ENCODE measurements at places on chromosomes 2 and 18. TPM values are rescaled to one million over a fixed set of nuclear protein-coding genes. Genes with fewer than 3 reads are reported as not detected.
A peak's percentile ranks its signal among the peaks of the same experiment; 100 is the strongest.

GRCh38 chr2:161982548-161983330 lies 91.3 kb downstream of the DPP4 start:
- H3K4me1 ChIP-seq = no peaks in the 10 kb centered on the region
- no peak overlapping the region for H3K27ac ChIP-seq
- H3K27me3 ChIP-seq = no peaks in the 10 kb centered on the region
- H3K36me3 ChIP-seq = no peaks in the 10 kb centered on the region
- H3K4me3 ChIP-seq = no peak overlapping the region

Gene TMEFF2
- 0.29 TPM for total RNA-seq

Gene UGT1A4
- total RNA-seq = 7.2 TPM

DNA sequence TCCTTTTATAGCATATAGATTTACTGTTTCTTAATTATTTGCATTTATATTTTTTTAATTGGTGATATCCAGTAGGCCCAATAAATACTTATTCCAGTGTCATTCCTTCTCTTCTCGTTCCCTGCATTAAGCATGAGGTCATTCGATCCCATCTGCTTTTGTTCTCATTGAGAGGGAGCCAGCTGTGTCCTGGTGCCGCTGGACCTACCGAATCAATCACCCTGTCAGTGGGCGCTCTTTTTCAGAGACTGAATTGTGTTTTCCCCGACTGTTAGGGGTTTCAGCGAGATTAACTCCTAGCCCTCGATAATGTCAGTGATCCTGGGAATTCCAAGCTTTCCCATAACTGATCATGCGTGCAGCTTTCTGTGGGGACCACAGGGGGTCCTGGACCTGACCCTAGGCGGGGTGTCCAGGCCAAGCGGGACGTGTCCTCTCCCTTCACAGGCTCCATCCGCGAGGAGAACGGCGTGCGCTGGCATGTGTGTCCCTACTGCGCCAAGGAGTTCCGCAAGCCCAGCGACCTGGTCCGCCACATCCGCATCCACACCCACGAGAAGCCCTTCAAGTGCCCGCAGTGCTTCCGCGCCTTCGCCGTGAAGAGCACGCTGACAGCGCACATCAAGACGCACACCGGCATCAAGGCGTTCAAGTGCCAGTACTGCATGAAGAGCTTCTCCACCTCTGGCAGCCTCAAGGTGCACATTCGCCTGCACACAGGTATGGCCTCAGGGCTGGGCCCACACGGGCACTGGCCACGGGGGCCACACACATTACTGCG lies 72.4 kb downstream of the ZNF236 start:
- no peak for DNase-seq
- no peaks in the 10 kb centered on the region for H3K27me3 ChIP-seq
- H3K4me3 ChIP-seq = no peak overlapping the region
- no peak overlapping the region for H3K27ac ChIP-seq

Gene CELF4
- 1.2 TPM for total RNA-seq

GRCh38 chr18:53799134-53799533 lies 425.3 kb downstream of the MBD2 start:
- no peak overlapping the region for H3K4me3 ChIP-seq
- H3K36me3 ChIP-seq = no peaks in the 10 kb centered on the region
- H3K4me1 ChIP-seq = no peaks in the 10 kb centered on the region
- no peak for DNase-seq
- H3K27ac ChIP-seq = no peak overlapping the region

Gene REG3G
- total RNA-seq = not detected

Gene NOL4
- not detected for total RNA-seq

DNA sequence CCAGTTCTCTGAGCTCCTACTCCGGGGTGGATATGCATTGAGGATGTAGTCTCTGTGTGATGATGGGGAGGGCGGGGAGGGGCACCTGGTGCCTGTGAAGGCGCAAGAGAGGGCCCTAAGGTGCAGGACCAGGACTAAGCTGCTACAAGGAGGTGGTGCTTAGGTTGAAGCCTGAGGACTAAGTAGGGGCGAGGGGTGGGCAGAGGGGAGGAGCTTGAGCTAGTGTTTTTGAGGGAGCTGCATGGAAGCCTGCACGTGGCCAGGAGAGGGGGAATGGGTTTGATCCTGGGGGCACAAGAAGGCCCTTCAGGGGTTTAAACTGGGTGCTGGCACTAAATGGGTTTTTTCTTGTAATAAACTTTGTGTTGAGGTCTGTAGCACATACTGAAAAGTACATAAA lies 105.0 kb downstream of the UGGT1 start:
- peak; percentile 37 for DNase-seq
- no peaks in the 10 kb centered on the region for H3K27me3 ChIP-seq
- peak overlapping the region; percentile 53 for H3K27ac ChIP-seq

Gene RAB6C
- not detected for total RNA-seq

Gene DYNAP
- not detected for total RNA-seq

DNA sequence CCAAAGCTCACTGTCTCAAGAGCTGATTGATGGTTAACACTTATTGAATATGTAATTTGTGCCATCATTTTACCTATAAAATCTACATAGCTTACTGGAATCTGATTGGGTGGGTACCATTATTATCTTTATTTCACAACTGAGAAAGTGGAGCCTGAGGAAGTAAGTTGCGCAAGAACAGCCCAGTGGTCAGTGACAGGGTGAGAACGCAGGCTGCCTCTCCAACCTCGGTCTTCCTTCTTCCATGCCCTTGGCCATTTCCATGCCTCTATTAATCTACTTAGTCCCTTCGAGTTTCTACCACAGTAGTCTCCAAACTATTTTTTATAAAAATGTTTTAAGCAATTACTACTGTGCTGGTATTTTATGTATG lies 390.9 kb upstream of the VWC2L start:
- H3K4me3 ChIP-seq = no peak overlapping the region
- no peak for DNase-seq
- H3K27me3 ChIP-seq = no peaks in the 10 kb centered on the region
- no peak overlapping the region for H3K27ac ChIP-seq

Gene NETO1
- not detected for total RNA-seq

Gene ASB18
- total RNA-seq = not detected

DNA sequence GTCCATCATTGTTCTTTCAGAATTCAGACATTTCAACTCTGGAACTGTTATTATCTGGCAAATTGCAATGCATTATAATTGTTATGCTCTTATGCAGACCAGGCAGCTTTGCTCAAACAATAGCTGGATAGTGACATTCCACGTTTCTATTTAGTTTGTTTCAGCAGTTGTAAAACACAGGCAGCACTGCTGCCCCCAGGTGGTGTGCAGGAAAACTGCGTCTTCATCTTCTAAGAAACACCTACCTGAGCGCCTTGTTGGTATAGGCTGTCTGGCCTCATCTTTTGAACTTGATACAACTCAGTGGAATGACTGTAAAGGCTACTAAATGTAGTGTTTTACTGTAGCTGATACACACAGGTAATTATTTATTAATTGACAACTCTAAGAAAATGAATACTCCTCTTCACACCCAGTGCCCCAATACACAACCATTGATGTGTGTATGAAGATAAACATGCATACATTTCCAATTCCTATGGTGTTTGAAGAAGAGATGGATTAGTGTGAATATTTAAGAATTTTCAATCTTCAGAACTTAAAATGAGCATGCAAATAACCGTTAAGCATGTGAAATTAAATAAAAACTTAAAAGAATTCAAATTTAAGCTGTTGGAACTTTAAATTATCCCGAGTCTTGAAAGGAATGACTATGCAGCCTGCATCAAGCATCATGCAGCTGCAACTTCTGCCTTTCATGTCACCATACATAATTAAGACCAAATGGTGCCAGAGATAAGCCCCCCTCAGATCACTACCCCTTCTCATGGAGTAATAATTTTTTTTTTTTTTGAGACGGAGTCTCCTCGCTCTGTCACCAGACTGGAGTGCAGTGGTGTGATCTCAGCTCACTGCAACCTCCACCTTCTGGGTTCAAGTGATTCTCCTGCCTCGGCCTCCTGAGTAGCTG lies 85.6 kb downstream of the CD8B2 start:
- H3K27me3 ChIP-seq = no peaks in the 10 kb centered on the region
- H3K27ac ChIP-seq = no peak overlapping the region

GRCh38 chr18:62999392-62999791 lies 284.1 kb downstream of the PHLPP1 start:
- H3K27ac ChIP-seq = no peak overlapping the region
- no peaks in the 10 kb centered on the region for H3K27me3 ChIP-seq
- DNase-seq = no peak
- H3K36me3 ChIP-seq = no peaks in the 10 kb centered on the region

- no peak overlapping the region for H3K4me3 ChIP-seq
- peak overlapping the region; percentile 66 for H3K27ac ChIP-seq
- peaks cover 72% of the 10 kb centered on the region for H3K4me1 ChIP-seq
- no peaks in the 10 kb centered on the region for H3K27me3 ChIP-seq
These were observed 18.2 kb upstream of the MGAT5 start for GRCh38 chr2:134235510-134236144.

Gene NCKAP5
- total RNA-seq = 8.0 TPM

DNA sequence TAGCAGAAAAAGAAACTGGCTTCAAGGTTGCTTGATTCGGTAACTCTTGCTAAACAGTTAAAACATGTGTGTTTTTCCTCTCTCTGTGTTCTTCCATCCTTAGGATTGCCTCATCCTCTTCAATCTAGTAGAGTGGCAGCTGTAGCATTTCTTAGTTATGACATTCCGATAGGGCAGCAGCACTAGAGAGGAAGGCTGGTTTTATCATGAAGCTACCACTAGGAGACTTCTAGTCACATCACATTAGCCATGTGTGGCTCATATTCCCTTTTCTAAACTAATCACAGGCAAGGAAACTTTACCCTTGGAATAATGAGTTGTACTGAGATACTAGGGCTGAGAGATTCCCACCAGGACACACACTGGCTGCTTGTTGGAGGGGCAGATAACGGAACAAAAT lies 187.6 kb downstream of the DOK6 start:
- H3K4me1 ChIP-seq = no peaks in the 10 kb centered on the region
- no peak overlapping the region for H3K4me3 ChIP-seq
- no peak for DNase-seq
- H3K27me3 ChIP-seq = no peaks in the 10 kb centered on the region
- no peaks in the 10 kb centered on the region for H3K36me3 ChIP-seq
- H3K27ac ChIP-seq = no peak overlapping the region

- H3K36me3 ChIP-seq = no peaks in the 10 kb centered on the region
- peaks cover 10% of the 10 kb centered on the region for H3K27me3 ChIP-seq
- H3K4me3 ChIP-seq = no peak overlapping the region
- DNase-seq = no peak
These were observed 8.9 kb upstream of the RPRM start for GRCh38 chr2:153487448-153487847.

Gene SERPINB13
- total RNA-seq = not detected

DNA sequence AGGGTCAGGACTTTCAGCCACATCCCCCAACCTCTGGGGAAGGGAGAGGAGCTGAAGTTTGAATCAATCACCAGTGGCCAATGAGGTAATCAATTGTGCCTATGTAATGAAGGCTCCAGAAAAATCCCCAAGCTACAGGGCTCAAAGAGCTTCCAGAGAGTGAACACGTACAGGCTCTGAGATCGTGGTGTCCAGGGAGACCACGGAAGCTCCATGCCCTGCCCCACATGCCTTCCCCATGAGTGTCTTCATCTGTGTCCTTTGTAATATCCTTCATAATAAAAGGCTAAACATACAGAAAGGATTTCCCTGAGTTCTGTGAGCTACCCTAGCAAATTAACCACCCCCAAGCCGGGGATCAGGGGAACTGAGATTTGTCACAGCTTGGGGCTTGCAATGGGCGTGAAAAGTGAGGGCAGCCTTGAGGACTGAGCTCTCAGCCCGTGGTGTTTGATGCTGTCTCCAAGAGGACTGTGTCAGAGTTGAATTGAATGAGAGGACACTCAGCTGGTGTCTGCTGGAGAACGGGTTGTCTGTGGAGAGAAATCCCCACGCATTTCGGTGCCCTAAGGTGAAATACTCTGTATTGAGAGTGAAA lies 25.5 kb upstream of the TUBB6 start:
- H3K27ac ChIP-seq = peak overlapping the region; percentile 46
- no peaks in the 10 kb centered on the region for H3K36me3 ChIP-seq
- DNase-seq = no peak
- peaks cover 26% of the 10 kb centered on the region for H3K4me1 ChIP-seq

DNA sequence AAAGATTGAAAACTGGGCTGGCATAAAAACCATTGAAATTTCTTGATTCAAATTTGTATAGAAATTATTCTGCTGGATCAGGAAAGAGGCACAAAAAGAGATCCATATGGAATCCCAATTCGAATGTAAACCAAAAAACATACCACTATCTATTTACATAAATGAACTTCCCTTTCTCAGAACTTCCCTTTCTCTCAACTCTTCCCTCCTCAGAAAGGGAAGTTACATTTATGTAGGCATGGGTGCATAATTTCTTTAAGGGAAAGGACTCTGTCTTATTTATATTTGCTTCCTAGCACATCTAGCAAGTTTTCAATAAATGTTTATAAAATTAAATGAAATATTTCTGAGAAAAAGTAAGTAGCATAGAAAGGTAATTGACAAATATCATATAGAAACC lies 398.1 kb upstream of the ATP5MC3 start:
- DNase-seq = no peak
- H3K4me3 ChIP-seq = no peak overlapping the region
- no peaks in the 10 kb centered on the region for H3K27me3 ChIP-seq

Gene SIGLEC15
- 0.92 TPM for total RNA-seq

Gene PDE1A
- 12.9 TPM for total RNA-seq

Gene RPS27A
- 319 TPM for total RNA-seq

Gene PAX8
- total RNA-seq = not detected

DNA sequence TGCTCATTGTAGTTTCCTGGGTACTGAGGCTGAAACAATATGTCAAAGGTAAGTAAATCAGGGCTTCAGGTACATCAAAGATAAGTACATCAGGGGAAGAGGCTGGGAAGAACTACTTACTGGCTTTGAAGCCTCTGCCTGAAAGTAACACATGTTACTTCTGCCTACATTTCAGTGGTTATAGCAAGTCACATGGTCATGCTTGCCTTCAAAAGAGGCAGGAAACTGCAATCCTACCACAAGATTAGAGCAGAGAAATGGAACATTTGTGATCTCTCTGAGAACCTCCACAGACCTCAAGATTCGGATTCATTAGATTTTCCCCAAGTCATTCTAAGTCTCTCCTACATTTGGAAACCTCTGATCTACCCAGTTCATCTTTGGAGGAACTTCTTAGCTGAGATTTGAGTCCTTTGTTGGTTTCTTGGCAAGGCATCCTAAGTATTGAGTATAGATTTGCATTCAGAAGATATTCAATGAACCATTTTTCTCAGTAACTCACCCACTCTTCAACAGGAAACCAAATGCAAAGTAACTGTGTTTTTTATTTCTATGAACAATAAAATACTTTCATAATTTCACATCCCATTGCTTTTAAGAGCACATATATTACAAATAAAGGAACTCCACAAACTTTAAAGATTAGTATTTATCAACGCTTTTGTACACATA lies 48.5 kb upstream of the CCDC195 start:
- no peak overlapping the region for H3K27ac ChIP-seq
- H3K4me1 ChIP-seq = no peaks in the 10 kb centered on the region
- H3K27me3 ChIP-seq = no peaks in the 10 kb centered on the region
- no peak overlapping the region for H3K4me3 ChIP-seq
- peaks cover under 1% of the 10 kb centered on the region for H3K36me3 ChIP-seq

DNA sequence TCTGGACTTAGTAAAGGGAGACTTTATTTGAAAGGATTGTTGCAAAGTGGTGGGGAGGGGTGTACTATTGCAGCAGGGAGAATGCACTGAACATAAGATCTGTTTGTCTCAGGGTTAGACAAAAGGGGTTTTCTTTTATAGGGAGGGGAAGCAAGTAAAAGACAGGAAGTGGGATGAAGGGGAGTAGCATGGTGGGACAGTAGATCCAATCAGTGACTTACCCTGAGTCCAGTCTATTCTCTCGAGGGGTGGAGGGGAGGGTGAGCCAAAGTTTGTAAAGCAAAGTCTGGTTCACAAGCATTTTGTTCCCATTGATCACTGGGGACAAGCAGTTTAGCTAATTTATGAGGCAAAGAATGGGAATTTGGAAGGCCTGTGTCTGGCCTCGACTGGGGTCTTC lies 35.0 kb upstream of the CYP27C1 start:
- no peak overlapping the region for H3K4me3 ChIP-seq
- no peaks in the 10 kb centered on the region for H3K27me3 ChIP-seq
- no peak for DNase-seq
- H3K36me3 ChIP-seq = peaks cover 27% of the 10 kb centered on the region
- H3K27ac ChIP-seq = no peak overlapping the region
- no peaks in the 10 kb centered on the region for H3K4me1 ChIP-seq

All from stomach (tissue), 19 donors.